ENCODE measurements at places on chromosomes 5 and 9. TPM values are rescaled to one million over a fixed set of nuclear protein-coding genes. Genes with fewer than 3 reads are reported as not detected.

The GABRA6 gene
- not detected for total RNA-seq

DNA sequence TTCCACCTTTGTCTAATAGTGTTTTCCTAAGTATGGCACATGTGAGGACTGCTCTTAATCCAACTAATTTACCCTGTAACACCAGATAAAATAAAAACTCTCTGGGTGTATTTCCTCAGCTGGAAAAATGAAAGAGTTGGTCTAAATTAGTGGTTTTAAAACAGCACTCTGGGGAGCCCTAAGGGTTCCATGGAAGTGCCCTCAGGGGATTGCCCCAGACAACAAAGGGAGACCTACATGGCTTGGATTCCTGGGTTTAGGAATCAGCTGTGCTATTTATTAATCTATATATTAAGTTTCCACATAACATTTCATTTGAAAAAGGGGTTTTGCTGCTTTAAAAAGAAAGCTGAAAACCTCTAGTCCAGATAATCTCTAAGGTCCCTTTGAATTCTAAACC, 20.2 kb downstream of the ADAMTS6 start:
- H3K4me1 ChIP-seq, result no peaks in the 10 kb centered on the region
- no peaks in the 10 kb centered on the region for H3K36me3 ChIP-seq
- no peaks in the 10 kb centered on the region for H3K27me3 ChIP-seq
- H3K27ac ChIP-seq, result no peak overlapping the region

DNA sequence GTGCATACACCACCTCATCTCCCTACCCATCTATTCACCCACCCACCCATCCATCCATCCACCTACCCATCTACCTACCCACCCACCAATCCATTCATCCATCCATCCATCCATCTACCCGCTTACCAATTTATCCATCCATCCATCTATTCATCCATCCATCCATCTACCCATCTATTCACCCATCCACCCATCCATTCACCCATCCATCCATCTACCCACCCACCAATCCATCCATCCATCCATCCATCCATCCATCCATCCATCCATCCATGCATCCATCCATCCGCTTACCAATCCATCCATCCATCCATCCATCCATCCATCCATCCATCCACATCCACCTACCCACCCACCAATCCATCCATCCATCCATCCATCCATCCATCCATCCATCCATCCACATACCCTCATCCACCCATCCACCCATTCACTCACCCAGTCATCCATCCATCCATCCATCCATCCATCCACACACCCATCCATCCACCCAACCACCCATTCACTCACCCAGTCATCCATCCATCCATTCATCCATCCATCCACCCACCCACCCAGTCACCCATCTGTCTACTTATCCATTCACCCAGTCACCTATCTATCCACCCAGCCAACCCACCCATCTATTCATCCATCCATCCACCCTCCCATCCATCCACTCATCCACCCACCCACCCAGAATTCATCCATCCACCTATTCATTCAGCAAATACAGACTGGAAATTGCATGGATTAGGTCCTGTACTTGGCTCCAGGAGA, 125.6 kb downstream of the RXRA start:
- no peak overlapping the region for H3K4me3 ChIP-seq
- no peak overlapping the region for H3K27ac ChIP-seq
- no peak for DNase-seq
- peaks cover 7% of the 10 kb centered on the region for H3K27me3 ChIP-seq

DNA sequence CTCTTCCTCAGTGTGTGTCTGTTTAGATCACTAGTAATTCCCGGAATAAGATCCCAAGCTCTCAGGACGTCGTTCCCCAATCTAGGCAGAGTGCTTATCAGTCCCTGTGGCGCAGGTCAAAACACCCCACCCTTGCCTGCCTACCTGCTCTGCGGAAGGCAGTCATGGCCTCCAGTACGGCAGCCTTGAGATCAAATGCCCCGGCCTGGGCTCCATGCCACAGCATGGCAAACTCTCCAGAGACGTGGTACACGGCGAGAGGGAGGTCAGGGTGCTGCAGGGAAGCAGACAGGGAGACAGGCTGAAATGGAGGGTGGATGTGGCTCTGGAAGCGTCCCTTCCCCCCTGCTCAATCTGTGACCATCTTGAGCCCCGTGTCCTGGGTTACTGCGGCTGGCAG, 12.0 kb upstream of the HDHD3 start:
- peaks cover 36% of the 10 kb centered on the region for H3K36me3 ChIP-seq
- no peak for DNase-seq
- peaks cover 8% of the 10 kb centered on the region for H3K4me1 ChIP-seq
- no peak overlapping the region for H3K4me3 ChIP-seq
- no peaks in the 10 kb centered on the region for H3K27me3 ChIP-seq

The SPOCK1 gene
- 0.35 TPM for total RNA-seq

- no peak overlapping the region for H3K4me3 ChIP-seq
- H3K4me1 ChIP-seq, result no peaks in the 10 kb centered on the region
- H3K36me3 ChIP-seq, result no peaks in the 10 kb centered on the region
- no peaks in the 10 kb centered on the region for H3K27me3 ChIP-seq
Measured at GRCh38 chr5:20958641-20959040, 970.6 kb upstream of the CDH18 start.

The PCDHB15 gene
- 0.07 TPM for total RNA-seq

- peaks cover 20% of the 10 kb centered on the region for H3K27me3 ChIP-seq
- H3K4me3 ChIP-seq, result no peak overlapping the region
- DNase-seq, result no peak
Measured at GRCh38 chr9:125974705-125975104, 227.5 kb downstream of the PBX3 start.

- no peak overlapping the region for H3K27ac ChIP-seq
- H3K4me1 ChIP-seq, result peaks cover 13% of the 10 kb centered on the region
- H3K36me3 ChIP-seq, result no peaks in the 10 kb centered on the region
- no peak for DNase-seq
- peaks cover 46% of the 10 kb centered on the region for H3K27me3 ChIP-seq
Measured at GRCh38 chr9:131841765-131842318, 102.0 kb upstream of the RAPGEF1 start.

All from K562 (cell line).